Neural crest cell (in vitro differentiated cells): ENCODE measurements at places on chromosomes 12 and 14. TPM values are rescaled to one million over a fixed set of nuclear protein-coding genes. Genes with fewer than 3 reads are reported as not detected.

GRCh38 chr14:20956376-20956976, 1.2 kb downstream of the RNASE2 start:
- no peaks in the 10 kb centered on the region for H3K36me3 ChIP-seq
- DNase-seq: no peak
- H3K27me3 ChIP-seq: peaks cover 8% of the 10 kb centered on the region
- H3K4me1 ChIP-seq: peaks cover 17% of the 10 kb centered on the region
- H3K27ac ChIP-seq: no peak overlapping the region
- H3K4me3 ChIP-seq: no peak overlapping the region

DNA sequence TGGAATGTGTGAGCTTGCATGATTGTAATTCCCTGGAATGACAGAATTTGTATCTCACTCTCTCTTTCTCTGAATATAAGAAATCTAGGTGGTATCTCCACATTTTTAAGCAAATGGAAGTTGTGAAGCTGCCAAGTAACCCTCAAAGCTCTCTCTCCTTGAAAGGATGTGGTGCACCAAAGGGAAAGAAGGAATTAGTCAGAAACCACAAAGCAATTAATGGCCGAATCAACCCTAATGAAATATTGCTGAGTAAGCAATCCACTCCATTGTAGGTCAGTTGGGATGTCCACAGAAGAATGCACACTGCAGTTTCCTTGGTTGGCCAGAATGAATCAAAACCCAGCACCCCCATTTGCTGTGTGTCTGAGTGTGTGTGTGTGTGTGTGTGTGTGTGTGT, 153.5 kb downstream of the KCNA5 start:
- H3K4me1 ChIP-seq: peaks cover 15% of the 10 kb centered on the region
- H3K27ac ChIP-seq: no peak overlapping the region
- no peaks in the 10 kb centered on the region for H3K36me3 ChIP-seq
- no peak for DNase-seq
- no peak overlapping the region for H3K4me3 ChIP-seq
- no peaks in the 10 kb centered on the region for H3K27me3 ChIP-seq

DNA sequence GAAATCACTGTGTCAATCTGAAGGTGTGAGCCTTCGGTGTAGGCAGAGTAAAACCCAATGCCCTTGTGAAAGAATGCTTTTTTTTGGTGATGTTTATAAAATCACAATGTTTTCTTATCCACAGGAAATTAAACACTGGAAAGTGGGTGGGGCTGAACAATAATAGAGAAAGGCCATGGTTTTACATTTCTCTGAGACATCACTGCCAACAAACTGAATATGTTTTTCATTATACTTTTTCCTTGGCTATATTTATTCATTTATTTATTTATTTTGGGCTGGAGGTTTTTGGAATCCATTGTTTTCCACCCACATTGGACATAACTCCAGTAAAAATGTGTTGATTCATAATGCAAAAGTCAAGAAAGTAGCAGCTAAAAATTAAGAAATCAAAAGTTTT, 16.9 kb downstream of the LRRK2 start:
- no peaks in the 10 kb centered on the region for H3K27me3 ChIP-seq
- no peak for DNase-seq
- H3K36me3 ChIP-seq: no peaks in the 10 kb centered on the region
- H3K27ac ChIP-seq: no peak overlapping the region
- peaks cover 9% of the 10 kb centered on the region for H3K4me1 ChIP-seq

GRCh38 chr12:75868501-75868900, 163.1 kb downstream of the PHLDA1 start:
- H3K27ac ChIP-seq: no peak overlapping the region
- H3K4me1 ChIP-seq: peaks cover 14% of the 10 kb centered on the region
- no peaks in the 10 kb centered on the region for H3K36me3 ChIP-seq
- DNase-seq: no peak
- H3K4me3 ChIP-seq: no peak overlapping the region

DNA sequence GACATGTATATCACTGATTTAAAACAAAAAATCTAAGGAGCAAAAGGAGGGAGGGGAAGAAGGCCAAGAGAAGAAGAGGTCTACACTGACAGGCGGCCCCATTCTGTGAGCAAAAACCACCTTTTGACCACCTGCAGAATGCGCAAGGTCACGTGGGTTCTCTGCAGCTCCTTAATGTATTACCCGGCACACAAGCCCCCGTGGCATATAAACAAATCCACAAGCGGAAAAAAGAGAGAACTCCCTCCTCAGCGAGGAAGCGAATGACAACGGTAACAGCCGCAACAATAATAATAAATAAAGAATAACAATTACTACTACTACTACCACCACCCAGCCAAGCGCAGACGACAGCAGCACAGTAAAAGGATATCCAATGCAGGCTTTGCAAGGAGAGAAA, 1.3 kb downstream of the KSR2 start:
- DNase-seq: no peak
- H3K27me3 ChIP-seq: peaks cover 90% of the 10 kb centered on the region
- H3K4me1 ChIP-seq: peaks cover 13% of the 10 kb centered on the region
- H3K27ac ChIP-seq: no peak overlapping the region

- H3K4me3 ChIP-seq: no peak overlapping the region
- DNase-seq: no peak
- H3K36me3 ChIP-seq: peaks cover 7% of the 10 kb centered on the region
These were observed 493.6 kb downstream of the PCNX1 start for GRCh38 chr14:71400871-71401321.

- peaks cover 14% of the 10 kb centered on the region for H3K27me3 ChIP-seq
- peaks cover 44% of the 10 kb centered on the region for H3K4me1 ChIP-seq
- H3K36me3 ChIP-seq: no peaks in the 10 kb centered on the region
- no peak overlapping the region for H3K27ac ChIP-seq
- H3K4me3 ChIP-seq: no peak overlapping the region
- no peak for DNase-seq
These were observed 26.5 kb downstream of the CD9 start for GRCh38 chr12:6226679-6227051.

GRCh38 chr12:78916845-78917480, 52.4 kb downstream of the SYT1 start:
- no peak overlapping the region for H3K27ac ChIP-seq
- H3K4me1 ChIP-seq: no peaks in the 10 kb centered on the region
- H3K4me3 ChIP-seq: no peak overlapping the region
- no peaks in the 10 kb centered on the region for H3K27me3 ChIP-seq
- DNase-seq: no peak
- H3K36me3 ChIP-seq: no peaks in the 10 kb centered on the region

DNA sequence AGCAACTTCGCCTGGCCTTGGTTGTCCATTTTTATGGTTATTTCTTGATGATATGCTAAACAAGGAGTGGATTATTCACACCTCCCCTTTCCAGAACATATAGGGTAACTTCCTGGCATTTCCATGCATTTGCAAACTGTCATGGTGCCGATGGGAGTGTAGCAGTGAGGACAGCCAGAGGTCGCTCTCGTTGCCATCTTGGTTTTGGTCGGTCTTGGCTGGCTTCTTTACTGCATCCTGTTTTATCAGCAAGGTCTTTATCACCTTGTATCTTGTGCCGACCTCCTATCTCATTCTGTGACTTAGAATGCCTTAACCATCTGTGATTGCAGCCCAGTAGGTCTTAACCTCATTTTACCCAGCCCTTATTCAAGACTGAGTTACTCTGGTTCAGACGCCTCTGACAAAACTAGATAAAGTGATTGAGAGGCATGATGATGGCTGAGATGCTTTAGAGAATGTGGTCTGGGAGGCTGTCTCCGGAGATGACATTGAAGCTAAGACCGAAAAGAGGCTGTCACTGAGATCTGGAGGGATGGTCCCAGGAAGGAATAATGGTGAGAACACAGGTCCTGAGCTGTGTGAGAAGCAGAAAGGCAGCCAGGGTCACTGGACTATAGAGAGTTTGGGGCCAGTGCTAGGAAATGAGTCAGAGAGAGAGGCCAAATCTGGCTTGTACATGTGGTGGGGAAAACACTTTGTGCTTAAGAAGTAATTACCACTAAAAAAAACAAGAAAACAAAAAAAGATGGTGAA, 2.9 kb downstream of the GLT1D1 start:
- no peak for DNase-seq
- H3K27me3 ChIP-seq: peaks cover 15% of the 10 kb centered on the region
- H3K4me1 ChIP-seq: peaks cover 29% of the 10 kb centered on the region
- peaks cover 6% of the 10 kb centered on the region for H3K36me3 ChIP-seq
- H3K4me3 ChIP-seq: peak overlapping the region; percentile 23
- H3K27ac ChIP-seq: no peak overlapping the region

DNA sequence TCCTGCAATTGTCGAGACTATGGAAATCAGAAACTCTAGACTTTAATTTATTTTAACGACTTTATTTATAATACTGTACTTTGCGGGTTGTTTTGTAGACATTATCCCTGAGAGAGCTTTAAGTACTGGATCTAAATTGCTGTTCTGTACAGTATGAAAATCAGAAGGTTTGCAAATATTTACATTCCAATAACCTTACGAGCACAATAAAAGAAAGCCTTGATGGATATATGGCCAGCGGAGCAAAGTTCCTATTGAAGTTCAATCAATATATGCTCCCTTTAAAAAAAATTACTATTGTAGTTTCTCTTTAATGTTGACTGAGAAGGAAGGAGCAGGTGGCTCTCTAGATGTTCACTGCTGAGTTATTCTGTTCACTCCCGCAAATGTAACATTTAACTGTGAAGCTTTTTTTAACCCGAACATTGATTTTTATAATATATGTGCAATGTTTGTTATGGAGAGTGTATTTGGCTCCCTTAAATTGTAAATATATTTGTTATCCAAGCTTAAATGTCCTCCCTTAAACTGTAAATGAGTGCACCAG, 235.3 kb downstream of the PLCZ1 start:
- no peaks in the 10 kb centered on the region for H3K4me1 ChIP-seq
- no peak for DNase-seq
- H3K27ac ChIP-seq: no peak overlapping the region
- H3K36me3 ChIP-seq: no peaks in the 10 kb centered on the region

DNA sequence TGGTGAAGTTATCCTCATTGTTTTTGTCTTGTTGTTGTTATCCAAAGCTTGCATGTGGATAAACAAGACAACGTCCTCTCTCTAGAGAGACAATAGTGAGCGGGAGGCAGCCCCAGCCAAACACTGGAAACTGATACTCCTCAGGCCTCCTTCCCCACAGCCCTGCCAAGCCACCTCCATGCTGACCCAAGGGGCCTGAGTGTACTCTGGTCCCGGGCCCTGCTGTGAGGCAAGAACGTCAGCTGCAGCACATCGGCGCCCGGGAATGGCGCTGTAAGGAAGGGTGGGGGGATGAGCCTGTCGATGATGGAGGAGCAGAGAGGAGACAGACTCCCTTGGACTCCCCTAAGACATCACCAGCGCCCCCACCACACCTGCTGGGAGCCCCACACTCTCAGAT, 83.6 kb downstream of the ANO2 start:
- no peak for DNase-seq
- H3K4me1 ChIP-seq: peaks cover 3% of the 10 kb centered on the region
- H3K4me3 ChIP-seq: no peak overlapping the region
- peaks cover 20% of the 10 kb centered on the region for H3K27me3 ChIP-seq

- H3K36me3 ChIP-seq: peaks cover under 1% of the 10 kb centered on the region
- no peak overlapping the region for H3K4me3 ChIP-seq
- no peak overlapping the region for H3K27ac ChIP-seq
- H3K4me1 ChIP-seq: peaks cover 30% of the 10 kb centered on the region
- no peak for DNase-seq
These were observed 4.8 kb downstream of the IFFO1 start for GRCh38 chr12:6551063-6551461.

DNA sequence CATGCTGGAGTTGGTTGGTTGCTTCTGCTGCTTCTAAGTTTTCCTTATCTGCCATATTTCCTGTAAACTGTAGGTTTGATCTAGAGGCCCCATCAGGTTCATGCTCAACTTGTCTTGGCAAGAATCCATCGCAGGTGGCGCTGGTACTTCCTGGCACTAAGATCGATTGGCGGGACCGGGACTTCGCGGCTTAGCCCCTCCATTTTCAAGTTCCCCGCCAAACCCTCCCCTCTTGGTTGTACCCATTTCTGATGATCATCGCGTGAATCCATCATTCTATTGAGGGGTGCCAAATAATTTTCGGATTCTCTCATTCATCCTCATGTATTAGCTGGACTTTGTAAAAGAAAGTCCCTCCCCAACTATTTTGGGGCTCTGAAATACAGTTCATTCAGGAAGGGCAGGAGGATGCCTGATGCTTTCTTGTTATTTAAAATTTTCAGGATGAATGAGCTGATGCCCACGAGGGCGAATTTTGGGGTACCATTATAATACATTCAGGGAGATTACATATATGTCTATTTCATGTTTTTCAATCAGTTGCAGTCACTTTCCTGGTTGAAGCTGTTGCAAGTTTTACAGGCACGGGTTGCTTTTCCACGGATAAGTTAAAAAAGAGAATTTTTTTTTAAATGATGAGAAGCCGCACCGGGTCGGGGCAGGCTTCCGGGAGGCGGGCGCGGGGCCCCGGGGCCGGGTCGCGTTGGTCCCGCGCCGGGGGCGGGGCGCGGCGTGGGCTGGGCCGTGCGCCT, 395 bp upstream of the BRI3BP start:
- no peaks in the 10 kb centered on the region for H3K36me3 ChIP-seq
- peaks cover 3% of the 10 kb centered on the region for H3K27me3 ChIP-seq
- peak; percentile 81 for DNase-seq
- H3K27ac ChIP-seq: no peak overlapping the region

DNA sequence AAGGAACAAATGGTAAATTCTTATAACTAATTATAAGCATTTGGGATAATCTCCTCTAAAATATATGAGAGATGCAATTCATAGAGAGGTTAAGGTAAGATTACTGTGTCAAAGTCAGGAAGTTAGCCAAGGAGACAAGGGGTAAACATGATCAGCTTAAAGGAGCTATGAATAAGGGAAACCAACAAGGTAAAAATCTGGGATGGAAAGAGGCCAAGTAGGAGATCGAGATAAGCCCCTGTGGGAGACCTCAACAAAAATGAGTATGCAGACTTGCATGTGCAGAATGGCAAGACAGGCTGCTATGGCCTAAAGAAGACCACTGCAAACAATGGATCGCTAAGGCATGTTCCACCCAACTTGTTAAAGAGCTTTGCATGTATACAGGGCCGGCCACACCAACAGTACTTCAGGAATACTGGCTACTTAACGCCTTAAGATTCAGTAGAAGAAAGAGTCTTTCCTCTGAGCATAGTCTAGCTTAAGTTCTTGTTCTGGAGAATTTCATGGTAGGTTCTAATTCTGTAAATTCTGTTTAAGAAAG, 738.6 kb downstream of the GALC start:
- H3K4me1 ChIP-seq: no peaks in the 10 kb centered on the region
- H3K27me3 ChIP-seq: no peaks in the 10 kb centered on the region
- H3K27ac ChIP-seq: no peak overlapping the region
- H3K36me3 ChIP-seq: peaks cover 2% of the 10 kb centered on the region

GRCh38 chr14:101980700-101981099, 16.3 kb downstream of the DYNC1H1 start:
- peaks cover 3% of the 10 kb centered on the region for H3K4me1 ChIP-seq
- H3K27me3 ChIP-seq: no peaks in the 10 kb centered on the region

BAZ1A gene
- 50.2 and 56.3 TPM in 2 replicates for total RNA-seq

RNASE4 gene
- 2.6 TPM in 2 replicates for total RNA-seq

C1R gene
- total RNA-seq: 4.0 and 5.3 TPM in 2 replicates

TMEM121 gene
- 12.3 and 13.9 TPM in 2 replicates for total RNA-seq

TAS2R7 gene
- 0.21 TPM in 1 of 2 replicates, not detected in the other for total RNA-seq

KRT85 gene
- not detected in 2 replicates for total RNA-seq

RIC8B gene
- 33.2 and 33.8 TPM in 2 replicates for total RNA-seq

LRRC43 gene
- 1.1 and 1.7 TPM in 2 replicates for total RNA-seq
